ENCODE measurements at places on chromosomes 4 and X.
A peak's percentile ranks its signal among the peaks of the same experiment; 100 is the strongest.

DNA sequence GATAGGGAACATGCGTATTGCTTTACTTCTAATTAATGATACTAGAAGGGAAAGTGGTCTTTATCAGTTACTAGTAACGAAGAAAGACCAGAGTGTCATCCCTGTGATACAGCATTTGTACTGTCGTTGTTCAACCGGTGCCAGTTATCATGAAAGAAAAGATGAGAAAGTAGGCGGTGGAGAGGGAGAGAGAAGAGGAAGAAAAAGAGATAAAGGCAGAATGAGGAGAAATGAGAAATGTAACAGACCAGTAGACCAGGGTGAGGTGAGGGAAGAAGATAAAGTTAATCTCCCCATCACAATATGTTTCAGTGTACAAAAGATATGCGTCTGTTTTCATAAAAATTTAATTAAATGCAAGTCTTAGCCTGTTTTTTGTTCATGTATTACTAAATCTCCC is 135.2 kb upstream of the HPGD start:
- no peak for DNase-seq

GRCh38 chr4:183142571-183143550 is 43.8 kb downstream of the WWC2 start:
- peak; percentile 3 for DNase-seq

GRCh38 chr4:67558493-67558892 is at the start of gene STAP1:
STAP1 (plus strand) TSS chr4:67558727; CDS start chr4:67558810, 83 bp downstream.
- DNase-seq = no peak

DNA sequence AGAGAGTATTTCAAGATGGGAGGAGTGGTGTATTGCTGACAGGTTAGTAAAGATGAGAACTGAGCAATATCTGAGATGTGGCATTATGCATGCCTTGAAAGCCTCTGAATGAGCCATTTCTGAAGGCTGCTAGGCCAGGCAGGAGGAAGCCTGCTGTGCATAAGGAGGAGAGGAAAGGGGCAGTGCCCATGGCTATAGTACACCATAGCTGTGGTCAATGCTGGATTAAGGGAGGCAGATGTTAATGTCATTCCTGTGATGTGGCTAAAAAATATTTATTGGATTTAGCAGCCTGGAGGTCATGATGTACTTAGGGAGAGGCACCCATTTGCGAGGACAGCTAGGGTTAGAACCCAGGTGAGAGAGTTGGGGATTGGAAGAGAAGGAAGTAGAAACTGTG is 130.0 kb upstream of the LNX1 start:
- DNase-seq = no peak

DNA sequence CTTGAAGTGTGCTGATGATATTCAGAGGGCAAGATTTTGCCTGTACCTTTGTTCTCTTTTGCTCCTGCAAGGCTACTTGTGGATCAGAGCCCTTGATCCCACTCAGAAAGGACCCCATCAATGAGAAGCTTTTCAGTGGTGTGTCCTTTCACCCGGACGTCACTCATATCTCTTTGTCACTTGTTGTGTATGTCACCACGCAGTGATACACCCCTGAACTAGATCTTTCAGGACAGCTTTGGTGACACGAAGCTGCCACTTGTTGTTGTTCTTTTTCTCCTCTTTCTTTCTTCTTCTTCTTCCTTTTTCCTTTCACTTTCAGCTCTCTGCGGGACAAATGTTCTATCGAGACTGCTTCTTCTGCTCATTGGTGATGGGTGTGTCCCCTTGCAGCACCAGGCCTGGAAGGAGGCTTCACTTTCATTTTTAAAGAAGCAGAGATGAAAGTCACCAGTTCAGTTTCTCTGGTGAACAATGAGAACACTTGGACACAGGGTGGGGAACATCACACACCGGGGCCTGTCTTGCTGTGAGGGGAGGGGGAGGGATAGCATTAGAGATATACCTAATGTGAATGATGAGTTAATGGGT is 83.6 kb downstream of the NBDY start:
- no peak for DNase-seq

DNA sequence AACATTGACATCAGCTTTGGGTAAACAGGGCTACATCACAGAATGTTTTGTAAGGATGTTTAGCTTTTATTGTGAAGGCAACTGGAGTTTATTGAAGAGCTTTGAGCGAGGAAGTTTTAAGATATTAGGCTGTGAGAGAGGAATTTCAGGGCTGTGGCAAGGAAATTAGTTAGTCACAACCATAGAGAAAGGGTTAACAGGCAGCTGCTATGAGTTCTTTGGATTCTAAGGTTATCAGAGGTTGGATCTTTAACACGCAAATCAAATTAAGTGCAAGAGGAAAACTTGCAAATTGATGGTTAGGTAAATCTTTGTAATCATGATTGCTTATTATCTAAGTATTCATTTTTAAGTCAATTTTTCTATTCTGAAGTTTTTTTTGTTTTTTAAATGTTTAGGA is 156.0 kb downstream of the UGT8 start:
- DNase-seq = no peak

- DNase-seq = no peak
Measured at GRCh38 chrX:155968791-155969190, 28.7 kb upstream of the IL9R start.

GRCh38 chr4:82382751-82383150 is 9.0 kb upstream of the HNRNPD start:
- no peak for DNase-seq

DNA sequence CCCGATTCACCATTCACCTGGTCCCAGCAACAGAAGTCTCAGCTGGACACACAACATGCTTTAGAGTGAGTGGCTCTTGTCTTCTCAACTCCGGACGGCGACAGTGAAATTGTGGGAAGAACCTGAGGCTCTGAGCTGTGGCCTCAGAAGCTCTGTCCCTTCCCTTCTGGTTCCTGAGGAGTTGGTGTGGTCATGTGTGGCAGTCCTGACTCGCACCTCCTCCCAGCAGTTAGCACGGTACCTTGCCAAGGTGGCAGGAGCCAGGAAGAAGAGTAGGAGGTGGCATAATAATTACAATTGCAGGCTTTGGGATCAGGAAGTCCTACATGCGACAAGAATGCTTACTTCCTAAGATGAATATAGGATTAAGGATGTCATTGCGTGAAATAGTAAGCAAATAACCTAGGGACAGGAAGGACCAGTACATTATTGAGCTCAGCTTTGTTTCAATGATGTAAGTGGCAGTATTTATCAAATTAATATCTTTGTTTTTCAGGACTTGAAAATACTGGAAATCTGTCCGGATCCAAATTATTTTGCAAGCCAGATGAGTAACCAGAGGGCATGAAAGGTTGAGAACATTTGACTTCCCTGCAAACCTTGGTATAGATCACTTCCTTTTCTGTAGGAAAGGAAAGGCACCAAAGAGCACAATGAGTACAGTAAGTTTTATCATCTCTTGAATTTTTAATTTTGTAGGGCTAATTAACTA is 21.1 kb downstream of the RNF4 start:
- no peak for DNase-seq

- DNase-seq = no peak
Measured at GRCh38 chr4:146104541-146104940, 71.0 kb upstream of the LSM6 start.

DNA sequence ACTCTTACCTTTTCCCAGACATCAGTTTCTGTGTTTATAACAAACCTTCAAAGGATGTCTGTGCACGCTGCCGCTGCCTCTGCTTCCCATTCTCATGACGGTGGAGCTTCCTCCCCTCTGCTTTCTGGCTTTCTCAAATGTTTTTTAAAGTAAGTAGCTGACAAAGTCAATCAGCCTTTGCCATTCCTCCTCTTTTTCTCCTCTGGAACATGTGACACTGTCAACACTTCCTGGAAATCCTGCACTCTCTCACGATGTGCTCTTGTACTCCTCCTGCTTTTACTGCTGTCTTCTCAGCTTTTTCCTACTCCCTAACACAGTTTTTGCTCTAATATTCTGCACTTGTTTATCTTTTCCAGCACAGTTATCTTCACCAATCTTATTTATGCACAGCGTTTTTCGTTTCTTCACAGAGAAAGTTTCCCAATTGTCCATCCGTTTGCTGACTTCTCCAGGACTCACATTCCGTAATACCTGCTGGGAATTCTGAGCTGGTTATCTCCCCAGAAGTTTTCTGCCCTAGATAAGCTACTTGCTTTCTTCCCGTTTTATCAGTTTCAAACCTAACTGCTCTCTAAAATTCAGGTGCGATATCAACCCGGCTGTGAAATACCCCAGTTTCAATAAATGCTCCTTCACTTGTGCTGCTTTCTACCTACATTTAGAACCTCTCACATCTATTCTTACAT is 465.6 kb upstream of the AGA start:
- no peak for DNase-seq

GRCh38 chrX:45598861-45599260 is 398.2 kb upstream of the DIPK2B start:
- no peak for DNase-seq

DNA sequence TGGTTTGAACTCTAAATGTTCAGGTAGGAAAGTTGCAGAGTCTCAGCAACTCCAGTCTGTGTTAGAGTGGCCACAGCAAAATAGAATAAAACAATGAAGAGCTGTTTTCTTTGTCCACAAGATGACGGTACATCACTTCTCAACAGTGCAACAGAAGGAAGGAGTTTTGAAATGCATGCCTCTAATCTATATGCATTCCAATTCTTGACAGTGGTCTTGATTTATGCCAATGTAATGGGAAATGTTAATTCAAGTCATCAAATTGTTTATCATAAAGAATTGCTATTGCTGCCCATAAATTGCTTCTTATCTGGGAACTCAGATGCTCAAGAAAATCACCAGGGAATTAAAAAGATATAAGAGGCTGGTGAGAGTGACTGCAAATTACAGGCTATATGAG is 195.5 kb upstream of the PRPS2 start:
- DNase-seq = no peak

- no peak for DNase-seq
Measured at GRCh38 chrX:42704454-42704853, 73.5 kb downstream of the PPP1R2C start.

GRCh38 chrX:107204068-107204605 is 2.1 kb downstream of the NUP62CL start:
- no peak for DNase-seq
